ENCODE measurements at places on chromosomes 5 and 9.
A peak's percentile ranks its signal among the peaks of the same experiment; 100 is the strongest.

GRCh38 chr9:33852216-33852826 is 35.4 kb downstream of the UBE2R2 start:
- DNase-seq, result peak; percentile 32

DNA sequence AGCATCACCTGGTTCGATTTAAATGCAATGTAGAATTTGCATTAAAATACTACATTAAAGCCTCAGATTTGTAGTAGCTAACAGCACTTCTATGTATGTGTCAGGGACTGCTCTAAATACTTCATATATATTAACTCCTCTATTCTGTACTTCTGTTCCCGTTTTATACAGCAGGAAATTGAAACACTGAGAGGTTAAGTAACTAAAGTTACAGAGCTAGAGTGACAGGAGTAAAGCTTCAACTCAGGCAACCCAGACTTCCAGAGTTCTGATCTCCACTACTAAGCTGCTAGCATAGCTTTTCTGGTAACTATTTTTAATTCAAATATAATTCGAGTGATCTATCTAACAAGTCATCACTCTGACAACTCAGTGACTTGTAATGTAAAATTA is 619 bp upstream of the APC start:
- no peak for DNase-seq

DNA sequence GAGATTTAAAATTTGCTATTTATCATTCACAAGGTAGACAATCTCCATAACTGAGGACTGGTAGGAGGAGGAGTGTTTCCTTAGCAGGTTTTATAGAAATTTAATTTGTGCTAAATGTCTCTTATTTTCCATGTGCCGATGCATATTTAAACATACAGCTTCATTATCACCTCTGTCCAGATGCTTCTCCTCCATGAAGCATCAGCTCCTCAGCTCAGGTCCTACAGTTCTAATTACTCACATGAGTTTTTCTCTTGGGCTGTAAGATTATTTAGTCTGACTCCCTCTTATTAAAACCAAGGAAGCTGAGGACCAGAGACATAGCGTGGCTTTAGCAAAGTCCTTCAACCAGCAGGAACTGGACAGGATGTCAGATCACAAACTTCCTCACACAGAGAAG is 300.2 kb upstream of the PANK3 start:
- no peak for DNase-seq

DNA sequence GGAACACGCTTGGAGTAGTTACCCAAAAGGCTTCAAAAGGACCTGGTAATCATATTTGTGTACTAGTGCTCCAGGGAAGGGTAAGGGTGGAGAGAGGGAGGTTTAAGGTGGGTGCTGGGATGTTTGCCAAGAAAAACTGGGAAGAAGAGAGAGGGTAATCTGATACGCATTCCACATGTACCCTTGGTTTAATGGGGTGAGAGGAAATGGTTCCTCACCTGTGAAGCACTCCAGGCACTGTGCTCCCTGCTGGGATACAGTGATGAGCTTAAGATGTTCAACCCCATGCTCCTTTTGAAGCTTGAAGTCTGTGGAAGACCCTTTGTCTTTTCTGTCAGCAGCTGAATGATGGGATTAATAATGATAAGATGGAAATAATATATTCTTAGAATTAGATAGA is 98.4 kb downstream of the COX7C start:
- DNase-seq, result no peak

DNA sequence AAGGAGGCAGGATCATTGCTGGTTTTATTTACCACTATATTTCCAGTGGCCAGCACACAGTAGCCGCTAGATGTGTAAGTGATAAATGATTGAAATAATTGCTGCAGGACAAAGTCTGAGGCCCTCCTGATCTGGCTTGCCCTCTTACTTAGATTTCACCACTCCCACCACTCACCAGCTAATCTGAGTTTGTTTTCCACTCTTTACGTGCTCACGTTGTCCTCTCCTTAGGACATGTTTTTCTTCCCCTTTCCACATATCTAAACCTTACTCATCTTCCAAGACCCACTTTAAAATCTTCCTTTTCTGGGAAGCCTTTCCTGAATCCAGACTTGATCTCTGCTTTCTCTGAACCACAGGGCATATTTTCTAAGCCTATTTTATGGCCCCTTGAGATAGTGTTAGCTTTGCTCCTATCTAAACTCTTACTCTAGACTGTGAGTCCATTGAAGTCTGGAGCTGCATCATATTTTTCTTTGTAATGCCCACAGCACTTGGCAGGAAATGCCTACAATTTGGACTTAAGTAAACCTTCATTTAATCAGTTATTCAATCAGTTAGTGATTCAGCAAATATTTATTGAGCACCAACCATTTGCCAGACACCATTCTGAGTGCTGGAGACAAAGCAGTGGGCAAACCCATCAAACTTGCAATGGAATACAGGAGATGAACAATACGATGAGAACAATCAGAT is 2.4 kb downstream of the TLR4 start:
- no peak for DNase-seq

GRCh38 chr5:140073296-140073695 is 30.2 kb upstream of the NRG2 start:
- no peak for DNase-seq

- DNase-seq, result no peak
Measured at GRCh38 chr5:57094753-57095683, 78.8 kb upstream of the GPBP1 start.

- no peak for DNase-seq
Measured at GRCh38 chr9:136268318-136268717, 22.7 kb upstream of the QSOX2 start.

GRCh38 chr5:76473661-76474060 is 70.6 kb downstream of the IQGAP2 start:
- DNase-seq, result no peak

DNA sequence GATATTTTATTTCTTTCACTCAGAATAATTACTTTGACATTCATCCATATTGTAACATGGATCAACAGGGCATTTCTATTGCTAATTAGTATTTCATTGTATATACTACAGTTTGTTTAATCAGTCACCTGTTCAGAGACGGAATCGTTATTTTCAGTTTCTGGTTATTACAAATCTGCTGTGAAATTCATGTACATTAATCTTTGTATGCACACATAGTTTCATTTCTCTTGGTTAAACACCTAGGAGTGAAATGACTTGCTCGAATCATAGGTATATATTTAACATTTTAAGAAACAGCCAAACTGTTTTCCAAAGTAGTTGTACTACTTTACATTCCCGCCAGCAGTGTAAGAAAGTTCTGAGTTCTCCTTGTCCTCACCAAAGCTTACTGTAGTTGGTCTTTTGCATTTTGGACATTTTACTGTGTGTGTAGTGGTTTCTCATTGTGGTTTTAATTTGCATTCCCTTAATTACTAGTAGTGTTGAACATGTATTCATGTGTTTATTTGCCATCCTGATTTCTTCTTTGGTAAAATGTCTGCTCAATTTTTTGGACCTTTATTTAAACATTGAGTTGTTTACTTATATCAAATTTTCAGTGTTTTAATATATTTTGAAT is 198.2 kb downstream of the SAXO1 start:
- DNase-seq, result no peak

DNA sequence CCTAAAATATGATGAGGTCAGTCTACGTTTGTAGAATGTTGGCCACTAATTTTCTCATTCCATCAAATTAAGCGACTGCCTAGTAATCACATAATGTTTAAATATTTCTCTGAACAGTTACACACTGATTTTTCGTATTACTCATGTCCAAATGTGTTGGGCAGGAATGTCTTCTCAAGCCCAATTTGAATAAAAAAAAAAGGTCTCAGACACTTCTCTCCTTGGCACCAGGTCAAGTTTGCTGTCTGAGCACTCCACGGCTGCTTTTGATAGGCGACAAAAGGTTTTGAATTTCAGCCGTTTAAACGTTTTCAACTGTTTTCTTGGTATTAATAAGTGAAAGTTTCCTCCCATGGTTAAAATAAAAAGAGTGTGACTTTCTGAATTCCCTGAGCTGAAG is 542.1 kb downstream of the IRX1 start:
- no peak for DNase-seq

GRCh38 chr9:109918339-109919163 is 138.6 kb downstream of the PALM2AKAP2 start:
- DNase-seq, result no peak

- peak; percentile 73 for DNase-seq
Measured at GRCh38 chr5:1793966-1794900, 5.4 kb downstream of the MRPL36 start.

GRCh38 chr5:23139338-23140171 is 286.4 kb upstream of the CDH12 start:
- DNase-seq, result no peak

GRCh38 chr5:179287631-179288030 is 57.6 kb downstream of the ADAMTS2 start:
- DNase-seq, result no peak

DNA sequence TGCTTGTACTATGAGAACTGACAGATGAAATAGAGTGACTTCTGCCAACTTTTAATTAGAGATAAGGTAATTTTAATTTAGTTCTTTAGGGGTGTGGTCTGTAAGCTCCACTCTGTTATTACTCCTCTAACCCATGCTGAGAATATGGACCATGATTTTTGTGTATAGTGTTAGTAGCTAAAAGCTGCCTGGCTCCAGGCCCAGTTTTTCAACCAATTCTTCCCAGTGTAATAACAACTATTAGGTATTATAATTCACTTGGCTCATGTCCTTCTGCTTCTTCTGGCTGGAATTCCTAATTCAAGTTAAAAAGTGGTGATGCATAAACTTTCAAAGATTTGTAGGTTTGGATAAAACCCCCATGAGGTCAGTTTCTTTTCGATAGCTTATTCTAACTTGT is 216.3 kb downstream of the ISL1 start:
- no peak for DNase-seq

GRCh38 chr9:110815361-110815760 is 146.8 kb downstream of the MUSK start:
- no peak for DNase-seq

- no peak for DNase-seq
Measured at GRCh38 chr9:93467462-93467861, 14.1 kb upstream of the FAM120AOS start.

DNA sequence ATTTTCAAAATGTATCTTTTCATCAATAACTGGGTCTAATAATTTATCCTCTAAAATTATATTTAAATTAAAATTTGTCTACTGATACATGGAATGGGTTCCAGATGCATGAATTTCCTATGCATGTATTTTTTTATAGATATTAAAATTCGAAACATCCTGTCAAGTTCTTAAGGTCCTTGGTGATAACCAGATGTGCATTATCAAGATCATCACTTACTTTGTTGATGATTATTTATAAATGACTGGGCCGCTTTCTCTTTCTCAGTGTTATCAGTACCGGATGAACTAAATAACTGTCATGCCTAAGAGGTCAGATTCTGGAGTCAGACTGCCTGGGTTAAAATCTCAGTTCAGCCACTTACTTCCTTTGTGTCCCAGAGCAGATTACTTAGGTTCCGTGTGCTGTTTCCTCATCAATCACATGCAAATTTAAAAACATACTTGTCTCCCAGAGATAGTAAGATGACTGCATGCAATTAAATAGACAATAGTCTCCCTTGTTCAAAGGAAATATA is 124.3 kb downstream of the TEX10 start:
- no peak for DNase-seq

DNA sequence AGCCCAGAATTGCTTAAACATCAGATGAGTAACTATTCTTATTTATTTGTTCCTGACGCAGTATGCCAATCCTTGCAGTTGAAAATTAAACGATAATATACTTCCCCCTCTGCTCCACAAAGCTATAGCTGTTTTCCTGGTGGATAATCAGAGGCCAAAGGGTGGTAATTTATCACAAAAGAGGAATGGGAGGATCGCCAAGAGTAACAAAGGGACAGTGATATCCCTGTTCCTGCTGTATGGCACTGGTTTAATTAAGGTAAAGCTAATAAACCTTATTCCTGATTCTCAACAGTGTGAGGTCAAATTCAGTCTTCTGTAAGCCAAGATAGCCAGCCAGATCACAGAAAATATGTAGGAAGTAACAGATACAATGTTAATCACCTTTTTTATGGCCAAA is 33.4 kb upstream of the PTGER4 start:
- DNase-seq, result no peak

DNA sequence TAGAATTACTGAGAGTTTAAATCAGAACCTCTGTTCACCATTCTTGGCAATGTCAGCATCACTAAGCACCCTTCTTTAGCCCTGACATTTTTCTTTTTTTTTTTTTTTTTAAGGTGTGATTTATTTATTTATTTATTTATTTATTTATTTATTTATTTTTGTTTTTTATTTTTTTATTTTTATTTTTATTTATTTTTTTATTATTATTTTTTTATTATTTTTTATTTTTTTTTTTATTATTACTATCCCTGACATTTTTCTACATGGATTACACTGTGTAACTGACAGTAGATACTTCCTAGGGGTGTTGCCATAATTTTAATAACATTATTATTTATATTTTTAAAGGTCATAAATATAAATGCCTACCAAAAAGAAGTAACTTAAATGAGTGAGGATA is 47.0 kb upstream of the TRPM3 start:
- DNase-seq, result no peak

- DNase-seq, result no peak
Measured at GRCh38 chr5:59506285-59506877, 387.1 kb downstream of the PDE4D start.

DNA sequence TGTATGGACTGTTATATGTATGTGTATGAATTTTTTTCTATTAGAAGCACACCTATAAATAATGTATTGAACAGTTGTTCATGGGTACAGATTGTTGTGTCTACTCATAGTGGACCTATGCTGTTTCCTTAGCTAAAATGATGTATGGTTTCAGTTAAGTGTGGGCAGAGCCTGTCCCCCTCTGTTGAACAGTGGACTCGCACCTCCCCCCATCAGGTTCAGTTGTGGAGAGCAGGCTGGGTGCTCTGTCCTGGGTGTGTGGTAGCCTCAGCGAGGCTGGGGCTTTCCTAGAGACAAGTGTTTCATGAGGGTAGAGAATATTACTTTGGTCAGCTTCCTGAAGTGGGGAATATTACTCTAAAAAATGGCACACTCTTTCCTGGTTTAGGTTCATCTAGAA is 47.4 kb upstream of the LRRTM2 start:
- DNase-seq, result no peak

- DNase-seq, result peak; percentile 49
Measured at GRCh38 chr5:68187268-68188055, 28.1 kb upstream of the PIK3R1 start.

GRCh38 chr9:135961811-135962695 is 880 bp upstream of the UBAC1 start:
- DNase-seq, result no peak

- DNase-seq, result no peak
Measured at GRCh38 chr5:77623203-77623740, 15.2 kb downstream of the OTP start.

DNA sequence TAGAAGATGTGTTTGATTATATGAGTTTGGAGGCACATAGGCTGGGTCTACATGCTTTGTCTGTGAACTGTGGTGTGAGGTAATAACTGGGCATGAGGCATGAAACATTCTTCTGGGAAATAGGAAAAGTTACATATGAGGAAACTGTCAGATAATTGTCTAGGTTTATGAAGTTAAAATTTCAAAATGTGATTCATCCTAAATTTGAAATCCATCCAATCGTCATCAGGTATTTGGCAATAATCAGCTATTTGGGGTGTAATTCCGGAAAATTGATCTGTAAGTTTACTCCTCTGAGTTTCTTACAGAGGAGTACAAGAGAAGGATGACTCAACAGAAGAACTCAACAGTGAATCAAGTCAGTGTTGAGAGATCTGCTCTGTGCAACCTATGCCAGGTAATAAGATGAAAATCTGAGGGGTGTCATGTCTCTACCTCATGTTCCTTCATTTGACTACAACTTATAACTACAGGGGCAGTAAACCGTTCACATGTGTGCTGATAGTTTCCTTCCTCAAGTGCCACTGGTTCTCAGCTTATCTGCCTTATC is 1171.6 kb upstream of the CDH18 start:
- no peak for DNase-seq

All from AG08396 (cell line).